ENCODE measurements at places on chromosomes 11 and 22. TPM values are rescaled to one million over a fixed set of nuclear protein-coding genes. Genes with fewer than 3 reads are reported as not detected.

DNA sequence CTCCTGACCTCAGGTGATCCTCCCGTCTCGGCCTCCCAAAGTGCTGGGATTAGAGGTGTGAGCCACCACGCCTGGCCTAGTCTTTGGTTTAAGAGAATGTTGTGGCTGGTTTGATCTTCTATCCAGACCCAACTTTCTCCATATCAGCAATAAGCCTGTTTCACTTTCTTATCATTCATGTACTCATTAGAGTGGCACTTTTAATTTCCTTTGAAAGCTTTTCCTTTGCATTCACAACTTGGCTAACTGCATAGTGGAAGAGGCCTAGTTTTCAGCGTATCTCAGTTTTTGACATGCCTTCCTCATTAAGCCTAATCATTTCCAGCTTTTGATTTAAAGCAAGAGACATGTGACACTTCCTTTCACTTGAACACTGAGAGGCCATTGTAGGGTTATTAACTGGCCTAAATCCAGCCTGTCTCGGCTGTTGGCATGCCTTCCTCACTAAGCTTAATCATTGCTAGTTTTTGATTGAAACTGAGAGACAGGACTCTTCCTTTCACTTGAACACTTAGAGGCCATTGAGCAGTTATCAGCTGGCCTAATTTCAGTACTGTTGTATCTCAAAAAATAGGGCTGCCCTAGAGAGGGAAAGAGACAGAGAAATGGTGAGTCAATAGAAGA is 13.1 kb upstream of the RPL3 start:
- no peak for DNase-seq

ENDOD1 gene
- 38.4 TPM for total RNA-seq

DNA sequence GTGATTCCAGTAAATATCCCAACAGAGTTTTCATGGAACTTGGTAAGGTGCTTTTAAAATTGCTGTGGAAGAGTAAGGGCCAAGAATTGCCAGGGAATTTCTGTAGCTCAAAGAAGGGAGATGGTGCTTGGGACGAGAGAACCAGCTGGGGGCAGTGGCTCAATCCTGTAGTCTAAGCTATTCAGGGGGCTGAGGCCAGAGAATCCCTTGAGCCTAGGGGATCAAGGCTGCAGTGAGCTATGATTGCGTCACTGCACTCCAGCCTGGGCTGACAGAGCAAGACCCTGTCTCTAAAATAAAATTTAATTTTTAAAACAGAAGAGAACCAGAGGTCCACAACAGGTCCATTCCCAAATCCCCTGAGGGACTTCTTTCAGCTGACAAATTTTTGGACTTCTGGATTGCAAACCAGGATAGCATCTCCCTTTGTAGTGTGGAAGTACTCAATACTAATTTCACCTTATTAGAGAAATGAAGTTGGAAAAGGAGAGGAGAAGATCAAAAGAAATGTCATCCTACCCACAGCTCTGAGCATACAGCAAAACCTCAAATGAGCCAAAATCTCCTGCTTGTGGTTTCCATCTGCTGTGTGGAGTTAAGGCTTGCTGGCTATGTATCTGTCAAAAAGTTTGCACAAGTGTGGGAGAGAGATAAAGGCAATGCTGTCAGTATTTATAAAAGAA is 59.2 kb upstream of the CLPB start:
- DNase-seq, result no peak

DNA sequence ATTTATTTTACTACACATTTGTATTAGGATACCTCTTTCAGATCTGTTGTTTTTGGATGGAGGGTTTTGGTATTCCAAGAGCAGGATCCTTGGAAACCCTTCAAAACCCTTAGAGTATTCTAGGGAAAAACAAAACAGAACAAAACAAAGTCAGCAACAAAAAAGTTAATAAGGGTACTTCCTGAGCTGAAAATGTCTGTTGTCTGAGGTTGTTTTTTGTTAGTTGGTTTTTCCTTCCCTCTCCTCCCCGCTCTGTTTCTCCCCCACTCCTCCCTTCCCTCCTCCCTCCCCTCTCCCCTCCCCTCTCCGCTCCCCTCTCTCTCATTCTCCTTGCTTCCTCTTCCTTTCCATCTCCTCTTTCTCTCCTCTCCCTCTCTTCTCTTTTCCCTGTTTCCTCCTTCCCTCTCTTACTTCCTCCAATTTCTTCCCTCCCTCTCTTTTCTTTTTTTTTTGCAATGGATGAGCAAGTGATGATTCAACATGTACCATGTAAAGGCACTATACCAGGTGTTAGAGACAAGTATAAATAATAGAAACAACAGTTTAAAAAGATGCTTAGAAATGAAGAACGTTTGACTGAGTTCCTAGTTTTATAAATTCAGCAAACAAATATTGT is 160.6 kb downstream of the TMEM135 start:
- DNase-seq, result no peak

C11orf87 gene
- total RNA-seq, result not detected

NOL12 gene
- 46.2 TPM for total RNA-seq

DNA sequence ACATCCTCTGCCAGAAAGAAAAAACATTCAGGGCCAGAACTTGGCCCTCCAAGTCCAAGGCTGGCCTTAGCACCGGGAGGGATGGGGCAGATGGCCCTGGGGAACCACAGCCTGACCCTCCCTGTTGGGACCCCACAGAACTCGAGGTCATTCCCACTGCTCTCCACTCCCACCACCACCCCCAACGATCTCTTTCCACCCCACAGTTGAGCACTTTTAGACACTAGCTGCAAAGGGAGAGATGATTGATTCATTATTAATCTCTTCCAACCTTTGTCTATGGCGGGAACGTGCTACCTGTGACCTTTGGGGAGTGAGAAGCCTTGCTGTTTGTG is 869.7 kb downstream of the BRD1 start:
- no peak for DNase-seq

DNA sequence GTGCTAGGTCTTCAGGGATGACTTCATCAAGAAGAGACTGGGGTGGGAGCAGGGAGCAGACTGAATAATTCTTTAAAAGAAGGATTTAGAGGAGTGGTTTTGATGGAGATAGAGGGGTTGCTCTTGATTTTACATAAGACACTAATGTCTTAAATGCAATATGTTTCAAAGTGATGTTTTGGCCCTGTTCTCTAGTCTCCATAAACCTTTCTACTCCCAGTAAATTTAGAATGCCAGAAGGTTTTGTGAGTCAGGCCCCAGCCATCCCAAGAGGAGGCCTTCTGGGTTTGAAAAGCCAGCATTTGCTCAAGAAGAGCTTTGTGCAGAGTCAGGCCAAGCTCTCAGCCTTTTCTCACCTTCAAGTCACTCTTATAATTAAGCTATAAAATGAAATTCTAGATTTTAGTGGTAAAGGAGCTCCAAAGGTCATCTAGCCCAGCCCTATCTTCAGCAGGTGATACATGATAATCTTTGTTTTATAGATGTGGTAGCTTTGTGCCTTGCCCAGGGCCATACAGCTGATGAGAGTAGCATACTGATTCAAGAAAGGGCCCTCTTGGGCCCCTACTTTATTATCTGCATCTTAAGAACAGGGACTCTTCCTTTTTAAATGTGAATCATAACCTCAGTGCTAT is 122.8 kb upstream of the MTNR1B start:
- DNase-seq, result no peak

NUDT22 gene
- total RNA-seq, result 50.7 TPM

IFITM10 gene
- total RNA-seq, result 0.14 TPM

DNA sequence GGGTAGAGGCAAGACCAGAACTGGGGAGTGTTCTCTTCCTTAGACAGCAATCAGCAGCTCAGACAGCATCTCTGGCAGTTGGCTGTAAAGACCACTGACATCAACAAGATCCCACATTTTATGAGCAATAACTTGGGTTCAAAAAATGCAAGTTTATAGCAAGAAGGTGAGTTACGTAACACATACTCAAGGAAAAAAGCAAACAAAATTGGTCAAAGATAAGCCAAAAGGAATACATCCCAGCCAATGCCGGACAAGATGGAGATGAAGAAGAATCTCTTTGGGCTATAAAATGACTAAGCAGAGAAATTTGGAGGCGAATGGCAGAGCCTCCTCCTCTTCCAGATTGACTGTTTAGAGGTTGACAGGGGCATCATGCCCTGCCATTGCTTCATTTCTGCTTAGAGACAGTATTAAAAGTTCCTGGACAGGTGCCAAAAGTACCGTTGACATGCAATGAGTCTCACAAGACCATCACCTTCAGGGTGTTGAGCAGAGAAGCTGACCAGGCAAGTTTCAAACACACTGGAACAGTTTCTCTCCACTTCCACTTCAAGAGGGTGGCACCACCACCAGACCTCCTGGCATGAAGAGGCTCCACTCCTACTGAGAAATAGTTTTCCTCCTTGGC is 55.9 kb downstream of the ENDOD1 start:
- no peak for DNase-seq

DNA sequence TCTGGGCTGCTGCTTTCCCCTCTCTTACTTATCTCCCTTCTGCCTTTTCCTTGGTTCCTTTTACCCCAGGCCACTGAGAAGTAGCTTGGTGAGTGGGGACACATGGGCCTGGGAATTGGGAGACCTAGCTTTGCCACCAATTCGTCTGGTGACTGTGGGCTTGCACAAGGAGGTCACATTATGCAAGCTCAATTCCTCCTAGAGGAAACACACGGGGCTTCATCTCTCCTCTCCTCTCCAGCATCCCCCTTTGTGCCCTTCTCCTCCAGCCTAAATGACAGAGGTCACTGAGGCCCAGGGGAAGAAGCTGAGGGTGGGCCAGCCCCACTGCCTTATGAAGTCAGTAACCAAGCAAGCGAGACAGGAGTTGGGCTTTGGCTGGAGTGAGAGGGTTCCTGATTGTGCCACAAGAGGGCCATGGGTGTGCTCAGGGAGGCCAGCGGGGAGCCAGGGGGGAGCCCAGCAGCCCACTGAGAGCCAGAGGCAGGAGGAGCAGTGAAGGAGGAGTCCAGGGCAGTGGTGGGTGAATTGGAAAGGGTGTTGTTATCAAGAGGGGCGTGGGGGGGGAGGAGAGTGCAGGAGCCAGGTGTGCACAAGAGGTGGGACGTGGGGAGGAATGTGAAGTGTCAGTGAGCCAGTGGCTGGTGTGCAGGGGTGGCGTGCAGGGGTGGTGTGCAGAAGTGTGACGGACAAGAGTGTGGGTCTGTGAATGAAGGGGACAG is 2.0 kb downstream of the CLCF1 start:
- no peak for DNase-seq

Measured in kidney epithelial cell (primary cell).